ENCODE measurements at places on chromosomes 4 and X.

GRCh38 chrX:14073556-14073955 lies 43.9 kb upstream of the GEMIN8 start:
- DNase-seq = no peak

DNA sequence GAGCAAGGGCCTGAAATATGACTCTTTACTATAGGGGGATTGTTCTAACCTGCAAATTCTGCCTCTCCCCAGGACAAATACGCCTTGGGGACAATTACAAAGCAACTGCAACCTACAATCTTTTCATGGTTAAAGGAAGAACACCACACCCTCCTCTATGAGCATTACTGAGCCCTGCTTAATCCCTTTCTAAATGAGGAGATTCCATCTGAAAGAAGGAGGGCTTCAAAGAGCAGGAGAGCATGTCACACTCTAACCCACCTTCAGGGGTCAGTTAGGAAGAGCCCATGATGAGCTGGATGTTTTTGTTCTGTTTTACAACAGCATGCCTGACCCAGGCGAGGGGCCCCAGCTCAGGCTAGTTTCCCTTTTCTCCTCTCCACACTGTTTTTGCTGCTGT lies 134.0 kb upstream of the ANXA3 start:
- no peak for DNase-seq

GRCh38 chrX:10971176-10971575 lies 140.0 kb upstream of the HCCS start:
- no peak for DNase-seq

GRCh38 chr4:156197216-156197615 lies 243.6 kb upstream of the CTSO start:
- no peak for DNase-seq

- DNase-seq = no peak
Measured at GRCh38 chrX:20204351-20204750, 62.4 kb downstream of the RPS6KA3 start.

GRCh38 chr4:142614621-142615323 lies 231.3 kb downstream of the INPP4B start:
- DNase-seq = no peak
